Right kidney (tissue), 9 donors: ENCODE measurements at places on chromosomes 1 and 21.

DNA sequence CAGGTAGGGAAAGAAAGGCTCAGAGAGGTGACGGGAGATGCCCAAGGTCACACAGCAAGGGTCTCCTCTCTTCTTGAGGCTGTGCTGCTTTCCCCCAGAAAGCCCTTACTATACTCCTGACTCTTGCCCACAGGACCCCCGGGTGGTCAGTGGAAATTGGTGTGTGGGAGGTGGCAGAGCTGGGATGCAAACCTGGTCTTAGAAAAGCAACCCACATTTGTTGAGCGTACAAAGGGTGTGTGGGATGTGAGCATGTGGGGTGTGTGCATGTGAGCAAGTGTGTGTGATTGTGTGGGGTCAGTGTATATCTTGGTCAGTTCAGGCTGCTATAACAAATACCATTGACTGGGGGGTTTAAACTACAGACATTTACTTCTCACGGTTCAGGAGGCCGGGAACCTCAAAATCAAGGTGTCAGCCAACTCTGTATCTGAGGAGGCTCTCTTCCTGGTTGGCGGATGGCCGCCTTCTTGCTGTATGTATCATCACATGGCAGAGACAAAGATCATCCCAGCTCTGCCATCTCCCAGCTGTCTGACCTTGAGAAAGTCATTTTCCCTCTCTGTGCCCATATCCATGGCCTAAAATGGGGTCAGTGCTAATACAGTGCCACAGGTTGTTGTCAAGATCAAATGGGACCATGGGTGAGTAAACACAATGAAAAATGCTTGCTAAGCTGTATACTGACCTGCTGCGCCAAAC lies 268.5 kb downstream of the PTPRU start:
- no peak for DNase-seq

GRCh38 chr1:244304156-244304555 lies 147.6 kb downstream of the ADSS2 start:
- no peak for DNase-seq

GRCh38 chr1:6358757-6359201 lies 34.8 kb downstream of the ACOT7 start:
- DNase-seq, result peak; percentile 49

DNA sequence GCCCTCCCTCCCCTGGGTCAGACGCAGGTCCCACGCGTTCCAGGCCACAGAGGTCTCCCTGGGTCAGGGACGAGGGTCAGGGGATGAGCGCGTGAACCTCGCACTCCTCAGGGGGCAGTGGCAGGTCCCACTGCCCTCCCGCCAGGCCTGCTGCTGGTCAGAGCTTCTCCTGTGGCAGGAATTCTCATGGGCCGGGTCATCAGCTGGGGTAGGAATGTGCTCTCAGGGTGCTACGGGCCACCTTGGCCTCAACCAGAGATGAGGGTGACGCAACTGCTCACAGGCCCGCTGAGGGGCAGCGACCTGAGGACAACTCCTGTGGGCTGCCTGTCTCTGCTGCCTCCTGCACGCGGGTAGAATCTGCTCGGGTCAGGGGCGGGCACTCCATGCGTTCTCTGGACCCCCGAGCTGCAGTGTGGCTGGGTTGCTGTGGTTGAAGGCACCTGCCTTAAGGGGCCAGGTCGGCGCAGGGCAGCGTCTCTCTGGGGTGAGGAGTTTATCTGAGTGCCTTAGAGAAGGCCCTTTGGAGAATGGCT lies 128.8 kb downstream of the PRDM16 start:
- no peak for DNase-seq

DNA sequence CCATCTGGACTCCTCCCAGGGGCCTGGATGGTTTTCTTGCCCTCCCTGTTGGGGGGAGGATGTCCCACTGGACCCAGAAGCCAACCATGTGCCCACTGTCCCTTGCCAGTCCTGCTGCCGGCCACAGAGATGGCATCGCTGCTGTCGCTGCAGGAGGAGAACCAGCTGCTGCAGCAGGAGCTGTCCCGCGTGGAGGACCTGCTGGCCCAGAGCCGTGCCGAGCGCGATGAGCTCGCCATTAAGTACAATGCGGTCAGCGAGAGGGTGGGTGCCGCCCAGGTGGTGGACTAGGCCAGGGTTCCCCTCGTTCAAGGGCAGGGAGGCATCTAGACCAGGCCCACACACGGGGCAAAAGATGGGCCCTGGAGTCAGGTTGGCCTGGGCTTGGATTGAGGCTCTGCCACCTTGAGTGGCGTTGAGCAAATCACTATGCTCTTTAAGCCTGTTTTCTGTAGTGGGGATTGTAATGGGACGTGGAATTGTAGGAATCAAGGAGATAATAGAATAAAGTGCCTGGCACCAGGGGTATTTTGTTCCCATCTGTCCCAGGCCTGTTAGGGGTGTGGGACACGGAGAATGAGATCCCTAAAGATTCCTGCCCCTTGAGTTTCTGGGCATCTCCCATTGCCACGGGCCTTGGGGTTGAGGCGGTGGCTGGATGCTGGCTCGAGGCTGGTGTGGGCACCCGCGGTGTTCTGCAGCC lies 2.6 kb downstream of the CROCC start:
- DNase-seq, result no peak

GRCh38 chr21:14384453-14384852 lies 1.5 kb upstream of the HSPA13 start:
- DNase-seq, result no peak

DNA sequence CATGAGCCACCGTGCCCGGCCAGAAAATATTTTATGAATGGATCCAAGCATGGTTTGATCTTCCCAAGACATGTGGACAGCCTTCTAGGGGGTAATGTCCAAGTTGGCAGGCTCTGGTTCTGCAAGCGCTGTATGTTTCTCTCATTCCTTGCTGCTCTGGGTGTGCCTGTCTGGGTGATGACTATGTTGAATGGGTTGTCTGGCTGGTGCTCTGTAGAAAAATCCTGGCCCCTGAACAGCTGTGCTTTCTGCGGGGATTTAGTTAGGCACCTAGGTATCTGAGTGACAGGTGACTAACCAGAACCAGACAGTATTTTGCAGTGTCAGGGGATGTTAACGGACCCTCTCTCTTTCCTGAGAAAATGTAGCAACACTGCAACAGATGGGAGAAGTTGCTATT lies 14.1 kb downstream of the HUNK start:
- no peak for DNase-seq

- DNase-seq, result no peak
Measured at GRCh38 chr1:200979574-200980451, 43.7 kb downstream of the KIF21B start.

DNA sequence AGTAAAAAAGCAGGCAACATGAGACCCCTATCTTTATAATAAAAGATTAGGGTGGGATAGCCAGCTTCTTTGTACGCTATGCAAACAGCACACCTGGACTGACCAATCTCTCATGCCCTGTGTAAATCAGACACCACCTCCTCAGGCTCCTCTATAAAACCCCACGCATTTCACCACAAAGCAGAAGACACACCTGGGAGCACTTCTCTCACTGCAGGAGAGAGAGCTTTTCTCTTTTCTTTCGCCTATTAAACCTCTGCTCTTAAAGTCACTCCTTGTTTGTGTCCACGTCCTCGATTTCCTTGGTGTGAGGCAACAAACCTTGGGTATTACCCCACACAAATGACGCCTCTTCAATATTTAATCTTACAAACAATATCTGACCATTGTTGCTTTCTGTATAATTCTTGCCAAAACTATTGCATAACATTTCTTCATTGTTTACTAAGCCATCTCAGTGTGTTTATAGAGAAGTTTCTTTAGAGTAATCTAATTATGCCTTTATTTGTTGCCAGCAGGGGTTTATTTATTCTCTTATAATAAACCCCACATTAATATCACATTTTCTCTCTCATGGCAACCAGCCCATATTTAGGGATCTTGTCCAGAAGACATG lies 31.6 kb upstream of the NUF2 start:
- DNase-seq, result no peak

DNA sequence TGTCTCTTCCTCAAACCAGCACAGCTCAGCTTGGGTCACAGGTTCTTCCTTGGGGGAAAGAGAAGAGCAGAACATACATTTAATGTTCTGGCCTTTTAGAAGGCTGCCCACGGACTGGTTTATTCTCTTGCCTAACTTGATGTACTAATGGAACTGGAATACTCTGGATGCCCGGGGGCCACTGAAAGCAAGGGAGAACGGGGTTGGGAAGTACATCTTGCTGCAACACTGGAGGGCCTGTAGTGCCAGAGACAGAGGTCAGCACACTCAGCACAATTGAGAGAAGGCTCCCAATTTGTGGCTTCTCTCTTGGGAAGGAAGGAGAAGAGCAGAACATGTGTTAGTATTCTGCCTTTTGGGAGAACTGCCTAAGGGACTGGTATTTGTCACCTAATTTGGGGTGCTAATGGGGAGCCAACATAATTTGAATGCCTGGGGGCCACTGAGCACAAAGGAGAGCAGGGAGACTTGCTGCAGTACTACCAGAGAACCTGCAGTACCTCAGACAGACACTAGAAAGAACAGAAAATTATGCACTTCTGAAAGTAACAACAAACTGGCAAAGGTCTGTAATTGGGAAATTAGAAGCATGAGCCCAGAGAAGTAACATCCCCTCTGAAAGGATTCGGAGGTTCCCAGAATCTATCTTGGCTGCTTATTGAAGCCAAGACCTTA lies 14.1 kb downstream of the ZNF691 start:
- DNase-seq, result no peak

DNA sequence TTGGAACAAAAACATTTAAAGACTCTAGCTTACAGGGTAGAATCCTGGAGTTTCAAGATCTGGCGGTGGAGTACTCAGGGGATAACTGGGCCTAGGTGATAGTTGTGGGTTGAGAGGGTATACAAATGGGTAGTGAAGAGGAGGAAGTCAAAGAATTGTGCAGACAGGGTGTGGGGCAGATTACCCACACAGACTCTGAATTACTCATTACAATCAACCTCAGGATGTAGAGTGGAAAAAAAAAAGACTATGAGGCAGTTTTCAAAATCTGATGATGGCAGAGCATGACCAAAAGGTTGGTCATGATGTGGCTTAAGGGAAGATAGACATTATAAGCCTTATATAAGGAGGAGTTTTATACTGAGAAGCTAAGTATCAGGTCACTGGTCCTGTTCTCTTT lies 44.1 kb upstream of the GLIS1 start:
- DNase-seq, result no peak

- DNase-seq, result no peak
Measured at GRCh38 chr1:206582971-206583706, 29.1 kb downstream of the EIF2D start.

GRCh38 chr21:42347601-42348327 lies 3.0 kb downstream of the TFF2 start:
- DNase-seq, result no peak

DNA sequence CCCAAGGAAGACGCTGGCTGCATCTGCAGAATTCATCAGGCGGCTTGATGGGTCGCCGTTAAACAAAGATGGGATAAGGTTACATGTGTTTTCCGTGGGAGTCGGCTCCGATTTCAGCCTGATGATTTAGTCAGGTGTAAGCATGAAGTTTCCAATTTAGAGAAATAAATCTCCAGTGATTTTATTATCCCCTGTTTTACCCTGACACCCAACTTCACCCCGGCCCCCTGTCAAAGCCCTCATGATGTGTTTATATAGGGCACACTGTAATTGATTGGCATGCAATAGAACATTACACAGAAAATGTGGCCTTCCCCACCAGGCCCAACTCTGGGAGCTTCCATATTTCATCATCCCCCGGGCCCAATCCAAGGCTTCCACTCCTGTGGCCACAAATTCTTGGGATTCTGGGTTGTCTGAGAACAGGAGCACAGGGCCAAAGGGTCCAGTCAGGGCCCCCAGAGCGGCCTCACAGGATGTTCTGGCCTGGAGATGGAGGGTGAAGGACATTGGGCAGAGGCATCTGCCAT lies 72.5 kb downstream of the FOXD2 start:
- no peak for DNase-seq

- peak; percentile 39 for DNase-seq
Measured at GRCh38 chr1:159177272-159177907, 6.0 kb downstream of the CADM3 start.

- no peak for DNase-seq
Measured at GRCh38 chr1:118206966-118207365, 21.9 kb upstream of the SPAG17 start.

GRCh38 chr1:171179318-171180227 lies 5.5 kb upstream of the FMO2 start:
- DNase-seq, result no peak

GRCh38 chr1:143625886-143626285 lies 345.9 kb downstream of the FAM72C start:
- no peak for DNase-seq

GRCh38 chr21:28580585-28580984 lies 412.1 kb downstream of the LTN1 start:
- DNase-seq, result no peak

GRCh38 chr1:221840511-221841243 lies 98.8 kb upstream of the DUSP10 start:
- DNase-seq, result no peak

- peak; percentile 64 for DNase-seq
Measured at GRCh38 chr21:34526618-34527290, 14.7 kb upstream of the KCNE1 start.

- no peak for DNase-seq
Measured at GRCh38 chr1:59272507-59272906, 24.4 kb upstream of the FGGY start.

DNA sequence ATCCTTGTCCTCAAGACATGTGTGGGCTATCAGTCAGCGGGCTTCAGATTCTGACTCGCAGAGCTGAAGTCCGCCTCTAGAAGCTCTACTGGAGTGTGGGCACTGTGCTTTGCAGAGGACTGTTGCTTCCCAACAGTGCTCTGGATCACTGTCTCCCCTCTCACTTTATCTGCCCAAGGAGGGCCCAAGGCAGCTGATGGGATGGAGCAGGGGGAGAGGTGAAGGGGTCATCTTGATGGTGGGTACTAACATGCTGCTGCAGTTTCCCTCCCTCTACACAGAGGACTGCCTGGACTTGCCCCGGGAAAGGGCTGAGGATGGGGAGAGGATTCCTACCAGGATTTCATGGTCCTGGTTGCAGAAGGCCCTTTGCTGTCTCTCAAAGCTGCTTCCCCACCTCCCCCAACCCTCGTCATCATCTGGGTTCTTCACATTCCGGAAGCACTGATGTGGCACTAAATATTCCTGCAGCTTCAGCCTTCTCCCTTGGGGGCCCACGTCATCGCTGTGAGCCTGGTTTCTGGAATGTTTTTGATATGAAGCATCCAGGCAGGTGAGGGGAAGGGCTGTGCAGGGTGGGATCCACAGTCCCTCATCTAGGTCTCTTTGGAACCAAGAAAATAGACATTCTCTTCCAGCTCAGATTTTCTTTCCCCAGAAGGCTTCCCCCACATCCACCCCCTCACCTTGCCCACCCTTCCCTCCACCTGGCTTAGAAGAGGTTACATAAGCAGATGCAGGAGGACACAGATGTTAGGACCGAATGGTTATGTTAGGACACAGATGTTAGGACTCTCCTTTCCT lies 23.2 kb downstream of the NUAK2 start:
- peak; percentile 63 for DNase-seq
